ENCODE measurements at places on chromosomes 6 and 20.

- peak; percentile 10 for DNase-seq
Measured at GRCh38 chr6:33895296-33895695, 91.5 kb upstream of the MLN start.

DNA sequence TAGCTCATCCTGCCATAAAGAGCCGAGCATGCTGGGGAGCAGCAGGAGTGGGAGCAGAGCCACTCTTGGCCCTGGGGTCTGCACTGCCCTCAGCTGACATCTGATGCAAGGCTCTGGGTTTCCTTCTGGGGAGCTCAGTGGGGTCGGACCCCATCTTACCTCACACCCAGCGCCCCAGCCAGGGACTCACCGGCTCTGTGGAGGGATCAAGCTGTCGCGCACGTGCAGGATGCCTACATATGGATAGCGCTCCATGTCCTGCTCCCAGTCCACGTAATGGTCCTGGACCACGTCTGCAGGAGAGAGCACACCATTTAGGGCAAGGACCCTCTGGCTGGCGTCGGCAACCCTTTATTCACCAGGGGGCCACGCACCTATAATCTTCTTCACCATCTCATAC lies 12.2 kb downstream of the LEMD2 start:
- no peak for DNase-seq

DNA sequence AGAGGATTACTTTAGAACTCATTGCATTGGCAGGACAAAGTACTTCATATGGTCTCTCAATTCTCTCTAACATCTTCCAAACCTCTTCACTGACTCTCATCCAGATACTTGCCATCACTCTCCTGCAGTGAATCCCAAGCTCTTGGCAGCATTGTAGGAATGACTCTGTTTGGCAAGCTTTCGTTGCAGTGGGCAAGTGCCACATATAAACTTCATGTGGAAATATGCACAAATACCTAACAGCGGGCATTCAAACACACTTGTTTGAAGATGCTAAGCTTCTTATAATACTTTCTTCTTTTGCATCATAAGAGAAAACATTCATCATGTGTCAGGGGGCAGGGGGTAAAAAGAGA lies 86.2 kb upstream of the F13A1 start:
- no peak for DNase-seq

- no peak for DNase-seq
Measured at GRCh38 chr6:116335612-116336215, 35.0 kb upstream of the DSE start.

GRCh38 chr6:125480571-125480970 lies 178.8 kb upstream of the HDDC2 start:
- DNase-seq, result no peak

DNA sequence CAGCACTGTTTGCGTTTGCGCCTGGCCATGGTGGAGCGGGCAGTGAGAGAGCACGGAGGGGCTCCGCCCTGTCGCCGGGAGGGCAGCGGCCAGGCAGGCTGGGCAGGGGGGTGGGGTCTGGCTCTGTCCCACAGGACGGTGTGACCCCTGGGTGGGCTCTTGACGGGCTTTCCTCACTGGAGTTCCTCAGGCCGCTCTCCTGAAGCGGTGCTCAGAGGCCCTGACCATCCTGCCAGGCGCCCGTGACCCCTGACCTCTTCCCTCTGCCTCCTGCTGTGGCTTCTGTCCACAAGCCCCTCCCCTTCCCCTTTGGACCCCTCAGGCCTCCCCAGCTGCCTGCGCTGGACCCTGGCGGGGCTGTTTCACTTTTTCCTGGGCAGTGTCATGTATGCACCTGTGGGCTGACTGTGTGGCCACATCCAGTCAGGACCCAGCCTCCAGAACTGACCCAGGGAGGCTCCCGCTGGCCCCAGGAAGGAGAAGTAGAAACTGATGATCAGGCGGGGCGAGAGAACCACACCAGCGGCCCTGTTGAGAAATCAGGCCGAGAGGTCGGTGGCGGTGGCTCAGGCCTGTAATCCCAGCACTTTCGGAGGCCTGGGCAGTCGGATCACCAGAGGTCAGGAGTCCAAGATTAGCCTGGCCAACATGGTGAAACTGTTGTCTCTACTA lies 1.2 kb downstream of the OGFR start:
- DNase-seq, result no peak

DNA sequence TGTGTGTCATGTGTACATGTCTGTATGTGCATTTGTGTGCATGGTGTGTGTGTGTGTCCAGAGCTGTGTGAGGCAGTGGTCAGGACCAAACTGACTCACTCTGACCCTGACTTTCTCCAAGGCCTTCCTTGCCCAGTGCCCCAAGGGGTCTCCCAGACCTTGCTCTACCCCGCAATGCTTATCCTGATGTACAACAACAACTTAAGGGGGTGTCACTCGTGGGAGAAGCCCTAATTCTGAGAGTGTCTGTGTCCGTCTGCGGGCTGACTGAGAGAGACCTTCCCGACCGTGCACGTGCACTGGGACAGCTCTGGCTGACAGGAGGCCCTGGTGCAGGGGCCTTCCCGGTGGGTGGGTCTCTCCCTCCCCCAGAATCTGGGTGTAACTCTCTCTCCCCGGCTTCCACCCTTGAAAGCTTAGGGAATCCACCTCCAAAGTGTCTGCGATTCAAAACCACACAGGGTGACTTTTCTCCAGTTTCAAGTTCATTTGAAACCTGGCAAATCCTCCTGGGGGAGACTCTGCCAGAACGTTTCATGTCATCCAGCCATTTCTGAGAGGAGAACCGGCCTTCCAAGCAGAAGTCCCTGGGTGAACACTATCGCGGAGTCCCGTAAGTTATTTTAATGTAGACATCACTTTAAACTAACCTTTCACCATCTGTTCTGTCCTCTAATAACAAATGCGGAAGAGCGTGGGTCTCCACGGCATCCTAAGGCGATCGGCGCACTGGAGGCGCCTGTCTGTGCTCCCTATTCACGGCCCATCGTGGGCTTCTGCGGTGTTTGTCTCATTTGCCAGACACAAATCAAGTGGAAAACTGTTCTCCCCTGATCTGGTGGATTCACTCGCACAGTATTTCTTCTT lies 225.5 kb downstream of the TAF4 start:
- no peak for DNase-seq

DNA sequence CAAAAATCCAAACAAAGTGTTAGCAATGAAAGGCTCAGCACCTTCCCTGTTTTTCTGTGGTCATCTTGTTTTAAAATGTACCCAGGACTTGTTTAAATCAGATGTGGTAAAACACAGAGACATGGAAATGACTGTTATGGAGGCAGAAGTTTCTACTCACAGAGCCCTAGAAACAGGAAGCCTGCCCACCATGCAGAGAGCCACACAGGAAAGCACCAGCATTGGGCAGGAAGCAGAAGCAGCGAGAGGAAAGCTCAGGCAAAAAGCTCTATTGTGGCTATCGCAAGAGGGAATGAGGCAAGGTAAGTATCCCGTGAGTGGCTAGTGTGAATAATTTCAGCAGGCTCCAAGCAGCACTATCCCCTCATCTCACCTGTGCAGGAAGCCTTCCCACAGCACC lies 42.8 kb downstream of the GPR6 start:
- peak; percentile 9 for DNase-seq

- DNase-seq, result peak; percentile 78
Measured at GRCh38 chr6:42075159-42075838, 25.0 kb downstream of the TAF8 start.

DNA sequence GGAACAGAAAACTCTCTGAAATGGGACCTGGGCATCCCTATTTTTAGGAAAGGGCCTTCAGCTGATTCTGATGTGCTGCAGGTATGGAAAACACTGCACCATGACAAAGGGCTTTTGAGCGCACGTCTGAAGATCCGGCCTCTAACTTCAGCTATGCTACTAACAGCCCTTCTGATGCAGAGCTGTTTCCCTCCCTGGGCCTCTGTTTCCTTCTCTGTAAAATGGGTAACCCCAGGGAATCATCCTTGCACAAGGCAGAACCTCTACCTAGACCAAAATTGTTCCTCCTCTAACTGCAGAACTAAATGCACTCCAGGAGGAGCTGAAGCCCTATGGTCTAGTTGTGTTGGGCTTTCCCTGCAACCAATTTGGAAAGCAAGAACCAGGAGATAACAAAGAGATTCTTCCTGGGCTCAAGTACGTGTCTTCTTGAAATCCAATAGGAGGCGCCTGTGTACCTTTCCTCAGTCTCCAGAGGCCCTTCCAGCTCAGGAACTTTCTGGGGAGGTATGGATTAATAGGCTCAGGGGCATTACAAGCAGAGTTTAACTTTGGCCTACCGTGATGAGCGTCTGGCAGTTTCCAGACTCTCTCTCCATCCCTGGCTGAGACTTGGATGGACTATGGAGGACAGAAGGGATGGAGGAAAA lies 5.9 kb downstream of the GPX5 start:
- DNase-seq, result no peak

DNA sequence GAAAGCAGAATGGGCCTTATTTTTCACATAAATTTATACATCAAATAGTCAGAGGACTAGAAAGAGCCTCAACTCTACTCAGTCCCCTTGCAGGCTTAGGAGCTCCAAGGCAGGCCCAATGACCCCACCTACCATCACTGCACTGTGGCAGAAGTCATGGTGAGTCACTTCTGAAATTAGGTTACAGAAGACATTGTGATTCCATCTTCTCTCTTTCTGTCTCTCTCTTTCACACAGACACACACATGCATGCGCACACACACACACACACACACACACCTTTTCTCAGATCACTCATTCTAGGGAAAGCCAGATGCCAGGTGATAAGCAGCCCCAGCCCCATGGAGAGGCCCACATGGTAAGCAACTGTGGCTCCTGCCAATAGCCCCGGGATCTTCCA lies 103.8 kb downstream of the C6orf118 start:
- no peak for DNase-seq

DNA sequence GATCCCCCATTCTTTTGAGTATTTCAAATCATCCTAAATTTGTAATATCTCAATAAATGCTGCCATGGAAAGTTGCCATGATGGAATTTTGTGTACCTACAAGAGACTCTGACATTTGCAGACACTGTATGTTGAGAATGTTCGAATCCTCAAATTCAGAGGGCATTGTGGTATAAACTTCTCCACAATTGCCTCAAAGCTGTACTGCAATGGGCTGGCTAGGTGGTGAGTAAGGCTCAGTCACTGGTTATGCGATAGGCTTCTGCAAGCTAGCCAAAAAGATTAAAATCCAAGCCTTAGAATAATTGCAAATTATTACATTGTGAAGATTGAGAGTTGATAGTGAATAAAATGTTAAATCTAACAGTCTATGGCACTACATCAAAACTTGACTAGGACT lies 130.2 kb upstream of the CEP162 start:
- no peak for DNase-seq

- DNase-seq, result no peak
Measured at GRCh38 chr6:4577406-4577805, 198.8 kb upstream of the CDYL start.

DNA sequence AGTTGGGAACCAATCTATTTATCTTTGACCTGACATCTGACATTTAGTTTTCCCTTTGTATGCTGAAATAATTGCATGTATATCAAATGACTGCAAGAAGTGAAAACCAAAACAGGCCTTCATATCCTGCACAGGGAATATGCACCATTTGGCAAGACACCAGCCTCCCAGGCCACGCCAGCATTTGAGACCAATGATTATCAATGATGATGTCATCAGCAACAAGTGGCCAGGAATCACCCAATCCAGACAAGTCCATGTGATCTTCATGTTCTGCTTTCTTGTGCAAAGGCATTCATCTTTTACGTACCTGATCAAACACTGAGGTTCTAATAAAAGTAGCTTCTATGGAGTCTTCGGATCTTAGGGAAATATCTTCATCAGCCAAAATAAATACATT lies 107.4 kb upstream of the TENT5A start:
- DNase-seq, result no peak

GRCh38 chr6:13183415-13184088 lies 144.8 kb downstream of the TBC1D7 start:
- DNase-seq, result no peak

- DNase-seq, result no peak
Measured at GRCh38 chr6:63514488-63515173, 57.6 kb upstream of the LOC128125822 start.

DNA sequence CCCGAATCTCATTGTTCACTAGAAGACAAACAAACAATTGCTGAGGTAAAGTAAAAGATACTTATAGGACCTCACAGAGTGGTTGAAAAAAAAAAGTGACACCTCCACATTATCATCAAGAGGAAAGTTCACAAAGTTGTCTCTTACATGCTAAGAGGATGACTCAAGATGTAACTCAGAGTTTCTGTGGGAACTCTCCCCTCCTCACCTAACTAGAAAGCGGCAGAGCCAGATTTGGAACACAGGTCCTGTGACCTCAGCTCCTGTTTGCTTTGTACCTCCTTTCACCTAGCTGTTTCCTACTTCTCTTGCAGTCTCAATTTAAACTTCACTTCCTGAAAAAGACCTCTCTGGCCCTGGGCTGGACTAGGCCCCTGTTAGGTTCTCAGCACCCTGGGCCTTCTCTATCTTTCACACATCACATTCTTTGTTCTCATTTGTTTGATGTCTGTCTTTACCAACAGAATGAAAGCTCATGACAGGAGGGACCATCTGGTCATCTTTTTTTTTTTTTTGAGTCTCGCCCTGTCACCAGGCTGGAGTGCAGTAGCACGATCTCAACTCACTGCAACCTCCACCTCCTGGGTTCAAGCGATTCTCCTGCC lies 60.8 kb downstream of the CD24 start:
- no peak for DNase-seq

- no peak for DNase-seq
Measured at GRCh38 chr6:131756039-131756438, 45.2 kb upstream of the CTAGE9 start.

- no peak for DNase-seq
Measured at GRCh38 chr6:2651961-2652360, 98.8 kb downstream of the MYLK4 start.

DNA sequence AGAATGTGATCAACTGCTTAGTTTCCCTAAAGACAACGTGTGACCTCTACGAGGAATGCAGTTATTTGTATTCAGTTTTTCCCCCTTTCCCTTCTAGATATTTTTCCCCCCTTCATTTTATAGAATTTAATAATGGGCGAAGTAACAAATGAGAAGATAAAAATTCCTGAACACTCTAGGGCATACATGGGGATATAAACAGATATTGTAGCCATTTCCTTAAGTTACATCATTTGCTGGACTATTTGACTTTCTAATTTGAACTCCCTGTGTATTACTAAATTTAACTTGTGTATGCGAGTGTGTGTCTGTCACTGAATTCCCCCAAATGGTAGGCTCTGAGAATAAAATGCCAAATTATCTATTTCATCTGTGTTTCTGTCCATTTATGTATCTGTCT lies 99.0 kb upstream of the ZFP64 start:
- no peak for DNase-seq

DNA sequence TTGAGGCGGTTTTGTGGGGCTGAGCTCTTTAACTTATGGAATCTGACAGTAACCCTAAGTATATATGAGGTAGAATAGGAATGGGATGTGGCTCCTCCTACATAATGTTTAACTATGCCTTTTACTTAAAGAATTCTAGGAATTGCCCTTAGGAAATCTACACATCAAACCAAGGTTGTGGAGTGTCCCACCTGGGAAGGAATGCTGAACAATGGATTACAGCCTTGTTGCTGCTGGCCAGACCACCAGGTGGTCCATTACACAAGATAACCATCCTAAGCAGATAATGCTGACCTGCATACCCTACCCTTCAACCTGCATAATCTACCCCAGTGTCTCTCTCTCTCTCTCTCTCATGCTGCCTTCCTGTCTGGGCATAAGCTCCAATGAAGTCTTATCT lies 35.0 kb upstream of the SLC22A16 start:
- DNase-seq, result no peak

Data from activated CD4-positive, alpha-beta T cell treated with anti-CD3 and anti-CD28 coated beads for 48 hours (primary cell).